ENCODE measurements at places on chromosomes 1 and 21. TPM values are rescaled to one million over a fixed set of nuclear protein-coding genes. Genes with fewer than 3 reads are reported as not detected.

The HEYL gene
- total RNA-seq = not detected

The CASP9 gene
- 18.6 TPM for total RNA-seq

The SNX7 gene
- not detected for total RNA-seq

The TDRD5 gene
- not detected for total RNA-seq

The CAMK2N1 gene
- 1.1 TPM for total RNA-seq

The OR2T11 gene
- total RNA-seq = not detected

Measured in activated naive CD4-positive, alpha-beta T cell treated with anti-CD3 and anti-CD28 coated beads, Interleukin-2, amount 10 ng/mL, durations not matched to agents 5 hours and 36 hours (primary cell).